DMS53 (cell line): ENCODE measurements at places on chromosomes 4 and X.

DNA sequence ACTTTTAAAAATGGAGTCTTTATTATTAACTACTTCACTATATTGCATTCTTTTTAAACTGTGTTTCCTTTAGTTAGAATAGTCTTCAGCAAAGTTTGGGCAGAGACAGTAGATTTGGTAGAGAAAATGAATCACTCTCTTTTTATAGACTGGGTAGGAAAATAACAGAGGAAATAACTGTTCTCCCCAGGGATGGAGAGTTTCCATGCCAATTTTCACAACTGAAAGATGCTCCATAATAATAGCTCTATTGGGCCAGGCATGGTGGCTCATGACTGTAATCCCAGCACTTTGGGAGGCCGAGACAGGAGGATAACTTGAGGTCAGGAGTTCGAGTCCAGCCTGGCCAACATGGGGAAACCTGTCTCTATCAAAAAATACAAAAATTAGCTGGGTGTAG, 13.1 kb downstream of the HSD17B13 start:
- DNase-seq = no peak

DNA sequence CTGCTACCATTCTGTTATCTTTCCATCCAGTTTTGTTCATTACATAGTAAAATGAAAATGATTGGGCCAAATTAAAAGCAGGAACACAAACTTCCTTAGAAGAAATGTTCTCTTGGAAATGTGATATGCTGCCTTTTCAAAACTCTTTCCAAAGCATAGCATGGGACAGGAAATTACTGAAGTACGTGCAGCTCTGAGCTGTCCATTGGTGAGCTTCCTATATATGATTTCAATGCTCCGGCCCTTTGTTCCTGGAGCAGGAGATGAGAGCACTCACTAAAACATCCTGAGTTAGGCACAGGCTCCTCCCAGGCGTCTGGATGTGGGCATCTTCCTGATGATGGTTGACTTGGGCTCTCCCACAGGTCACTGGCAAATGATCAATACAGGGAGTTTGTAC, 33.0 kb upstream of the ANXA3 start:
- DNase-seq = no peak

GRCh38 chrX:34238896-34239295, 106.8 kb upstream of the FAM47A start:
- peak; percentile 8 for DNase-seq

DNA sequence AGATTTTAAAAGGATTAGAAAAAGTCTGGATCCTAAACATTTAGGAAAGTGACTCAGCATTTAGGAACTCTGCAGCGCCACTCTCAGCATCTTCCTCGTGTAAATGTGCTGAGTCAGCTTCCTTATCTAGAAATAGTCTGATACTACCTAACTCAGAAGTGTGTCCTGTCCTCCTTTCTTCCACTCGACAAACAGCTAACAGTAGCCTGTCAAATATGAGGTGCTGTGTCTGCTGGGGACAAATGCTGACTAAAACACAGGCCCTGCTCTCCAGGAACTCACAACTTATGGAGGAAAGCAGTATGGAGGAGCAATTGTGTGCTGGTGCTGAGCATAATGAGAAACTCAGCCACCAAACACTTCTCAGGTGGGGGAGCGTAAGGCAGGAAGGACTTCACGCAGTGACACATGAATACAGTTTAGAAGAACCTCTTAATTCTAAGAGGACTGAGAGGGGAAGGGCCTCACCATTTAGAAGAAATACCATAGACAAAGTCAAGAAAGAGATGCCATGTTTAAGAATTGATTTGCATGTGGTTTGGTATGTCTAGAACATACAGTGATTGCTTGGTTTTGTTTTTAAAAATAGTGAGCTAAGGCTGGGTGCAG, 125.3 kb downstream of the SOWAHB start:
- DNase-seq = no peak

DNA sequence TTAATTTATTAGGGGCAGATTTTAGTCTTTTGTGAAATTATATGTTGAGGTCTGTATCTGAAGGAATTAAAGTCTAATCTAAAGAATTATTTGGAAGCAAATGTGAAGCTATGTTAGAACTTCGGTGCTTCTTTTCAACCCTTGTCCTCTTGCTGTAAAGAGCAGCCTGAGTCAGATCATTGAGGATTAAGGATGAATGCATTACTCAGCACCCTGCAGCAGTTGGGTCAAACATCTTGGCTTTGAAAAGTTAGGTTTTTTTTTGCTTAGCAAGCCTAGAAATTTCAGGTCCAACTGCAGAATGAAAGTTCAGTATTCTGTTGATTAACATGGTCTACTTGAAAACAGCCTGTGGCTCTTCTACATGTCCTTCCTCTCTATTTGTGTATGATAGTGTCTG, 57.6 kb downstream of the SLC4A4 start:
- DNase-seq = no peak

DNA sequence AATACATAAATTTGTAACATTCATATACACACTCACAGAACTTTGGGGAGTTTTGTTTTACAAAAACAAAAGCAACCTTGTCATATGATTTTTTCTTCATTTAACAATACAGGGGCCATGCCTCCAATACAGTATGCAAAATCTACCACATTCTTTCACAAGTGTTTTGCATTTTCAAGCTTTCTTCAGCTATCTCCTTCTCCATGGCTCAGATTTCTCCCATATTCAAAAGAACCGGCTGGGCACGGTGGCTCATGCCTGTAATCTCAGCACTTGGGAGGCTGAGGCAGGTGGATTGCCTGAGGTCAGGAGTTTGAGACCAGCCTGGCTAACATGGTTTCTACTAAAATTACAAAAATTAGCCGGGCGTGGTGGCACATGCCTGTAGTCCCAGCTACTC, 4.1 kb downstream of the TEX13B start:
- no peak for DNase-seq

- DNase-seq = peak; percentile 58
Observed at GRCh38 chr4:2046031-2046961, 12.8 kb upstream of the NAT8L start.

- peak; percentile 92 for DNase-seq
Observed at GRCh38 chr4:154743683-154744340, at the start of gene LRAT. Gene LRAT (plus strand): TSS chr4:154744000. CDS start chr4:154744327, 327 bp downstream.

GRCh38 chrX:44245733-44246132, 97.7 kb downstream of the EFHC2 start:
- DNase-seq = no peak

DNA sequence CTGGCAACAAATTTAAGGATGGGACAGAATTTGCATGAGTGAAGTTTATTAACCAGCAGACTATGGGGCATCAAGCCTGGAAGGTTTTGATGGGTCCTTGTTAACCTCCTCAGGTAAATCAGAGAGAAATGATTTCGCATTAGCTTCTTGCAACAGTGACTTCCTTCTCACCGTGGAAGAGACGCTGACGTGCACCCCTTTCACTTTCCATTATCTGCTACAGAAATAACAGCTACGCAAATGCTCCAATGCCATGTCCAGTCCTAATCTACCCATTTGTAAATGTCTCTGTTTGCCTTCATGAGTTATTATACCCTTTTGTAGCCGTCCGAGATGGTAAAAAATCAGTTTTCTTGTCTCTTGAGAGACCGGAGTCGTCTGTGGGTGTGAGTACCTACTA, 100.3 kb downstream of the SLC34A2 start:
- DNase-seq = no peak

- DNase-seq = no peak
Observed at GRCh38 chrX:71298119-71298518, 3.4 kb upstream of the ITGB1BP2 start.

DNA sequence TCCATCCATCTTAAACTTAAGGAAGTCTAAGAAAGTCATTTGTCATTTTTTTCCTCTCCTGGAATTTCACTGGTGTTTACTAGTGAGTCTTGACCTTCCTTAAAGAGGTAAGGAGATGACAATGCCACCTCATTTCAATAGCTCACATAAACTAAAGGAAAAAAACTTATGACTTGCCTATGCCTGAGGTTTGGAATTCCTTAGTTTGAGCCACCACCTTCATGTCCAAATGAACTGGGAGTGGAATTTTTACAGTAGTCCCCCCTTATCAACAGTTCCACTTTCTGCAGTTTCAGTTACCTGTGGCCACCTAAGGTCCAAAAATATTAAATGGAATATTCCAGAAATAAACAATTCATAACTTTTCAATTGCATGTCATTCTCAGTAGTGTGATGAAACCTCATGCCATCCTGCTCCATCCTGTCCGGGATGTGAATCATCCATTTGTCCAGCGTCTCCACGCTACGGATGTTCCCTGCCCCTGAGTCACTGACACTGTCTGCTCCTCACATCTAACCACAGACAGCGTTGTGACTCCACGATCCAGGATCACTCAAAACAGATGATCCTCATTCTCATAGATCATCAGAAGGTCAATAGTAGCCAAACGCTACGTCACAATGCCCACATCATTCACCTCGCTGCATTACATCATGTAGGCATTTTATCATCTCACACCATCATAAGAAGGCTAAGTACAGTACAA, 177.4 kb downstream of the SH3KBP1 start:
- no peak for DNase-seq

- DNase-seq = no peak
Observed at GRCh38 chr4:76188557-76188956, 25.1 kb downstream of the SCARB2 start.

DNA sequence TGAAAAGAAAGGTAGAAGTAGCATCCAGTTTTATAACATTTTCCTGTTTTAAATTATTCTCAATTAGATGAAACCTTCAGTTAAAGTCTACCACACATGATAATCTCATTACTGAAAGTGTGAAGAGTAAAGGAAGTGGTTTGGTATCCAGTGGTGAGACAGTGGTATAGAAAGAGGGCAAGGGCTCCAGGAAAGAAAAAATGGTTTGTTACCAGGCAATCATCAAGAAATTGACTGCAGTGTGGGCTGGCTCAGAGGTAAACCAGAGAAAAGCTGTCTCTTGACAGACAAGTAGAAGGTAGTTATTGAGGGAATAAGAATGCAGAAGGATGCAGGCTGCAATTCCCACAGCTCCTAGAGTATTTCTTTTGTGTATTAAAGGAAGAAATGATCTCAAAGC, 406.2 kb downstream of the TLL1 start:
- DNase-seq = no peak

- DNase-seq = no peak
Observed at GRCh38 chr4:47899639-47900038, 14.7 kb downstream of the NFXL1 start.

- no peak for DNase-seq
Observed at GRCh38 chrX:2696698-2697215, 5.7 kb downstream of the CD99 start.

- no peak for DNase-seq
Observed at GRCh38 chr4:66501997-66502396, 831.7 kb upstream of the EPHA5 start.

- peak; percentile 69 for DNase-seq
Observed at GRCh38 chrX:153970357-153971123, 1.1 kb downstream of the HCFC1 start.

- DNase-seq = peak; percentile 4
Observed at GRCh38 chr4:161929956-161930355, 233.8 kb downstream of the FSTL5 start.
